ENCODE measurements at places on chromosomes 5 and 9.

- DNase-seq, result no peak
Measured at GRCh38 chr9:114178756-114179450, 23.6 kb downstream of the COL27A1 start.

DNA sequence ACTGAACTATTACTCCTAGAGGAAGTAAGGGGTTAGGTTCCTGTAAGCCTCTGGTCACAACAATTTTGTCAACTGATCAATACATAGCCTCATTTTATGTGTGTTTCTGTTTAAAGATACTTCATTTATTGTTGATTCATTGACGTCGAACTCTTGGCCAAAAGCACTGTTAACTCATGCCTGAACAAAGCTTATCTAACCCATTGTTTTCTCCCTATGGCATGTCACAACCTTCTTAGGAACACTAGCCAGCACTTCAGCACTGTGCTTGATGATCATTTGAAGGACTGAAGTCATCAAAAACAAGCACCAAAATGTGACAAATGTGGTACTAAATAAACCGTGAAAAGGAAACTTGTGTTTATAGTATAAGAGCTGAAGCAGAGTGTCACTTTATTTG lies 13.5 kb downstream of the CNTLN start:
- no peak for DNase-seq

DNA sequence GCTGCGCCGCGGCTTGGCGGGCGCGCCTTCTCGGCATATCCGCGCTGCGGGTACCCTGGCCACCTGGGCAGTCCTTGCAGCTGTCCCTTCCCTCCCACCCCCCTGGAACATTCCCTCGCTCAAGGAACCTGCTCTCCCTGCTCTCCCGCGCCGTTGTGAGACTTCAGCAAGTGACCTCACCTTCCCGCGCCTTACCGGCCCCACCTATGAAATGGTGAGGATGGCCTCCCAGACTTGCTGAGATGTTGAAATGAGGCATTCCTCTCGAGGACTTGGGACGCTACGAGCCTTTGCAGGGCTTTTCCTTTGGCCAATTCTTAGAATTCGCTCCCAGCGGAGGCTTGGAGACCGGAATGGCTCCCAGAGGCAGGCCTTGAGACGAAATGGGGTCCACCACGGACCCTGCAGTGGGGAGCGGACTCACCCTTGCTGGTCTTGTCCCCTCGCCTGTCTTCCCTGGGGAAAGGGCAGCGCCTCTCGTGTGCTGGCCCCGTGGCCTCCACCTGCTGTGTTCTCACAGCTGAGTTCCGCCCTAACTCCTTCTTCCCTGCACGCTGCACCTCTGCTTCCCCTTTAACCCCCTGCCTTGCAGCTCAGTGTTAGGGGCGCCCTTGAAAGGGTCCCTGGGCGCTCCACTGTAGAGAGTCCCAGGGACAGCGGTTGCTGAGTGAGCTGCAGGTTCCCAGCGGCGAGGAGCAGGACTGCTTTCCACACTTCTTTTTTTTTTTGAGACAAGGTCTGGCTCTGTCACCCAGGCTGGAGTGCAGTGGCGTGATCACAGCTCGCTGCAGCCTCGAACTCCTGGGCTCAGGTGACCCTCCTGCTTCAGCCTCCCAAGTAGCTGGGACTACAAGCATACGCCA lies 907 bp downstream of the HMCN2 start:
- no peak for DNase-seq

DNA sequence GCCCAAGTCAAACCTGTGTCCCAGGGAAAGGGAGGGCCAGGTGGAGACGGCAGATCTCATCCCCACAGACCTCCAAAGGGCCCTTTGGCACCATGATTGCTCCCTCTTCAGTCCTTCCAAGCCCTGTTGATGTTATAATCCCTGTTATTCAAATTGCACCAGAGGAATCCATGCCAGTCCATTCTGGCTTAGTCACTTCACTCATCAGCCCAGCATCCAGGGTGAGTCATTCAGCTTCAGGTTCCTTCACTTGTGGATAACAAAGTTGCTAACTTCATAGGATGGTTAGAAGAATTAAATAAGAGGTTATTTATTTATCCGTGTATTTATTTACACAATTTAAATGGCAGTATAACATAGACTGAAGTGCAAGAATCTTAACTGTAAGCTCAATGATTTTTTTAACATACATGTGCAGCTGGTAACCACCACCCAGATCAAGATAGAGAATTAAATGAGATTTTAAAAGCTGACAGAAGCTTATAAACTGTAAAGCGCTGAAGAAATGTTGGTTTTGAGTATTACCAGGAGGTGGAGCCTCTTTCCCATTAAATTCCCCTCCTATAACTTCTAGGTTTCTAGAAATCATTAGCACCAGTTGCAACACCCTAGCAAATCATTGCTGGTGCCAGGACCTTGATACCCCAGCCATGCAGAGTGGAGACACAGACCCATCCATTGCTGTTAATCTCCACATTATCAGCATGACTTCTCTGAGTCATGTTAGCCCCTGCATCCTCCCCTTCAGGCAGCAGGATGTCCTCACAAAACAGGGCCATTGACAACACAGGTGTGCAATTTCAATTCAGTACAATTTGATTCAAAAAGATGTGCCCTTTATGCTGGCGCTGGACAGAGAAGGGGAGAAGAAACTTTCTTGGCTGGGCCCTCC lies 77.4 kb downstream of the SEC61B start:
- DNase-seq, result no peak

- no peak for DNase-seq
Measured at GRCh38 chr5:79699763-79700400, 10.2 kb downstream of the CMYA5 start.

GRCh38 chr9:97041898-97042297 lies 3.0 kb upstream of the CTSV start:
- no peak for DNase-seq

DNA sequence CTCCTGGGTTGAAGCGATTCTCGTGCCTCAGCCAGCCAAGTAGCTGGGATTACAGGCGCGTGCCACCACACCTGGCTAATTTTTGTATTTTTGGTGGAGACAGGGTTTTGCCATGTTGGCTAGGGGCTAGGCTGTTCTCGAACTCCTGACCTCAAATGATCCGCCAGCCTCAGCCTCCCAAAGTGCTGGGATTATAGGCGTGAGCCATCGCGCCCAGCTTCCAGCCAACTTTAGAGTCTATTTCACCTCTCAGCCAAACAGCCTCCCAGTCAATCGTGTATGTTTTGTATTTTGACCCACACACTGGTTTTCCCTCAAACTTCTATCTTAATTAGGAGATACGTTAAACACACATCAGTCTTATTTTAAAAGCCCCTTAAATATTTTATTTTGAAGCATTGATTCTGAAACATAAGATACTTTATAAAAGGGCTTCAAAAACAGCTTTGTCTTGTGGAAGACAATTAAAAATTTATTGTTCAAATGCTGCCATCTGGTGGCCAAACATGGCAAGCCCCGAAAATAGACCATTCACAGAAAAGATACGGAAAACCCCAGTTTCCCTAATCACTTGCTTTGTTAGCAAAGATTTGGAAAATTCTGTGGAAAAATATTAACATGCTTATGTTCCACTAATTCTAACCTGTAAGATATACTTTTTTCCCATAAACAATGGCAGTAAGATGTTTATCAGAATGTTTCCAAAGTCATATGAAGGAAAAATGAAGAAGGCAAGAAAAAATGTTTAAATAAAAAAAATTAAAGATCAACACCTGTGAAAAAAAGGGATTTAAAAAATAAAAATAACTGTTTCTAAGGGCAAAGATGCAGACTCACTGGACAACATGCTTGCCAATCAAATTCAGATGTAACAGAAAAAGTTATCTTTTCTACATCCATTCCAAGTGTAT lies 33.1 kb downstream of the APTX start:
- DNase-seq, result peak; percentile 19

- no peak for DNase-seq
Measured at GRCh38 chr9:74771672-74772071, 116.0 kb downstream of the TRPM6 start.

DNA sequence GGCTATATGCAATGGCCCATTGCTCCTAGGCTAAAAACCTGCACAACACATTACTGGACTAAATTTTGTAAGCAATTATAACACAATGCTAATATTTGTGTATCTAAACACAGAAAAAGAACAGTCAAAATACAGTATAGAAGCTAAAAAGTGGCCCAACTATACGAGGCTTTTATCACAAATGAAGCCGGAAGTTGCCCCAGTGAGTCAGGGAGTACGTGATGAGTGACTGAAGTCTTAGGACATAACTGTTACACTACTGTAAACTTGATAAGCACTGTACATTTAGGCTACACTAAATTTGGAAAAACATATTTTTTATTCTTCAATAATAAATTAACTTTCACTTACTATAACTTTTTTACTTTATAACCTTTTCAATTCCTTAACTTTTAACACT lies 105.2 kb upstream of the PRR16 start:
- no peak for DNase-seq

GRCh38 chr9:69937360-69937759 lies 106.3 kb upstream of the MAMDC2 start:
- no peak for DNase-seq

- no peak for DNase-seq
Measured at GRCh38 chr5:165031371-165031770, 1526.0 kb downstream of the MAT2B start.

DNA sequence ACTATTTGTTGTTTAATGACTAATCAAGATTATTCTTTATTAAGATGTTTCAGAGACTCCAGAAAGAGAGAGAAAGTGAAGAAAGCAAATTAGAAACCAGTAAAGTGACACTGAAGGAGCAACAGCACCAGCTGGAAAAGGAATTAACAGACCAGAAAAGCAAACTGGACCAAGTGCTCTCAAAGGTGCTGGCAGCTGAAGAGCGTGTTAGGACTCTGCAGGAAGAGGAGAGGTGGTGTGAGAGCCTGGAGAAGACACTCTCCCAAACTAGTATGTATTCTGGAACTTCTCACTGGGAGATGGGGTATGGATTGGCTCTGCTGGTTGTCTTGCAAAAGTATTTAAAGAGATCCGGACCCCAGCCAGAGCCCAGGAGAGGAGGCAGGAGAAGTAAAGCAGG lies 33.6 kb downstream of the RAB14 start:
- DNase-seq, result no peak

DNA sequence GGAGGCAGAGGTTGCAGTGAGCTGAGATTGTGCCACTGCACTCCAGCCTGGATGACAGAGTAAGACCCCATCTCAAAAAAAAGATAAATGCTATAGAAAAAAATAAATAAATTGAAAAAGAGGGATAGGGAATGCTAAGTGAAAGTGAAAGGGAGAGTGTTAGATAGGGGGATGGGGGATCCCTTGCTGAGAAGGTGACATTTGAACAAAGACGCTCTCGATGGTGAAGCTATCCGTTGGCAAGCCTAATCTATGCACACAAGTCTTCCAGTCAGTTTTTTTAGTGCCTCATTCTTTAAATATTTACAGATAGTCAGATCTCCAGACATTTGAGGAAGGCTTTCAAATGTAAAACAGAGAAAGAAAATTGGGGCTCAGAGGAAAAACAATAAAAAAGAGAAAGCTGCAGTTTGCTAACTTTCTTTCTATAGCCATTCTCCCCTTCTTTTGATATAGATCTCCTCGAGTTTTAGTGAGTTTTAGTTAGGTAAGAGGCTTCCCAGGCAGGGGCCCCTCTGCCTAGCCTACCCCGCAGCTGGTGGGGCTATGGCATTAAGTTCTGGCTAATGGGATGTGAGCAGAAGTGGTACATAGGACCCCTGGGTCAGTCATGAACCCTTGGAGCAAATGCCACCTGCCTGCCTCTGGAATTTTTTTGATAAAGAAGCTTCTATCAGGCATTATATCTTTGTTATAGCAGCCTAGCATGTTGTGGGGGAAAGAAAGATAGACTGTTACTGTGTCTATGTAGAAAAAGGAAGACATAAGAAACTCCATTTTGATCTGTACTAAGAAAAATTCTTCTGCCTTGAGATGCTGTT lies 12.0 kb downstream of the GLRX start:
- DNase-seq, result no peak

DNA sequence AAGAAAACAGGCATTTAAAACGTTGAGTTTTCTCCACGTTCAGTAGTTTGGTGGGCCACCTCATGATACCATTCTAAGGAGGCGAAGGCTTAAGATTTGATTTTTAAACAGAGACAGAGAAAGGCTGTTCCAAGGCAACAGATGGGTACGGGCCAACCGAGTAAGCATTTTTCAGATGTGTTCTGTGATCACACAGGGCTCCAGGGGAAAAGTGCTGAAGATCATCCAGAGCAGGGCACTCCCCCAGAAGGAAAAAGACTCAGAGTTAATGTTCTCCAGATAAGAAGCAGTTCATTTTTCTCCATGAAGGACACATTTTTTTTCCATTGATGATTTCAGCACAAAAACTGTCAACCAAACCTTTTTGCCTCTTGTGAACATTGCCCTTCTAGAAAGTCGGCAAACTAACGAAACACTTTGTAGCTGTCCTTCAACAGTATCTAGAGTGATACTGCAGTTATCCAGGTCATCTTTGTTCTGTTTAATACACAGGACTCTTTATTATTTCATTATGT lies 138.7 kb downstream of the ALDH1A1 start:
- no peak for DNase-seq

DNA sequence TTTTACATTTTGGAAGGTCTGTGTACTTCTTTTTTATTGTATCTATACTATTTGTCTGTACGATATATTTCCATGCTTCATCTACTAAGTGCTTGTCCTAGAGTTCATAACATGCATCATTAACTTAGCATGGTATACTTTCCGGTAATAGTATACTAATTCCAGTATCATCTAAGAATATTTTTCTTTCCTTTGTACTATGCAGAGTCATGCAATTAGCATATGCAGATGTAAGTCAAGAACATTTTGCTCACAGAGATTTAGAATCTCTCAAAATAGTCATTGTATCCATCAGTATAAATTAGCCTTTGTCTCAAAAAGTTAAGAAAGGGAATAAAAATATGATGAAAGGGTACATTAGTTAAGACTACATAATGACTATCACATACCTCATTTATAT lies 770.4 kb upstream of the GRAMD2B start:
- no peak for DNase-seq

- DNase-seq, result no peak
Measured at GRCh38 chr5:34743878-34744277, 87.8 kb downstream of the RAI14 start.

DNA sequence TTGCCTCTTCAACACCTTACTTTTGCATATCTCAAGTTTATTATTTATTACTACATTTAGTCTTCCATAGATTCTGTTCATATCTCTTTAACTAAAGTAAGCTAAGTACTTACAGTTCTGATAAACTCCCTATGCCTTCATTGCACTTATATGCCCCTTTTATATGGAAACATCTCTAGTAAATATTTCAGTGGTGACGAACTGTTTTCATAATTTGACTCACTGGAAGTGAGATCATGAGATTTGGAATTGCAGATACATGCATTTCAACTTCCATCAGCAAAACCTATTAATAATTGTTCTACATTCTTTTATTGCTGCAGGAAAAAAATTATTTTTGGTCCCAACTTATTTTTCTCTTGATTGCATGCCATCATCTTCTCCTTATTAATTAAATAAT lies 263.5 kb downstream of the CD180 start:
- DNase-seq, result no peak

GRCh38 chr9:123589361-123590239 lies 233.6 kb downstream of the CRB2 start:
- no peak for DNase-seq

DNA sequence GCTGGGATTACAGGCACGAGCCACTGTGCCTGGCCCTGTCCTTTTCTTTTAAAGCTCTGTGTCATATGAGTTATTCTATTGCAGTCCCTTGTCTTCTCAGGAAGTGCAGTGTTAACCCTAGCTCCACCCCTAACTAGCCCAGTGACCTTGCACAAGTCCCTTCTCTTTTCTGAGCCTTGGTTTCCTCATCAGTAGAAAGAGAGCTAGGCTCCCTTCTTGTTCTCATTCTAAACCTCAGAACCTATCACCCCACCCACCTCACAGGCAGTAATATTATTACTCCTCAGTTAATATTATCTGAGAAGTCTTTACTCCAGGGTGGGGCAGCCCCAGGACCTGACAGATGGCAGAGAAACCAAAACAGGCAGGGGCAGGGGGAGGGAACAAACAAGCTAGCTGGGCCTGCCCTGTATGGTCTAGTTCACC lies 7.2 kb downstream of the CYFIP2 start:
- no peak for DNase-seq
